Liver (tissue), 10 donors: ENCODE measurements at places on chromosomes 12 and 14. TPM values are rescaled to one million over a fixed set of nuclear protein-coding genes. Genes with fewer than 3 reads are reported as not detected.

IL22 gene
- not detected for total RNA-seq

CDKL1 gene
- 2.7 TPM for total RNA-seq

RDH12 gene
- total RNA-seq, result 0.09 TPM

CELA1 gene
- not detected for total RNA-seq

LRRC74A gene
- total RNA-seq, result not detected

DNA sequence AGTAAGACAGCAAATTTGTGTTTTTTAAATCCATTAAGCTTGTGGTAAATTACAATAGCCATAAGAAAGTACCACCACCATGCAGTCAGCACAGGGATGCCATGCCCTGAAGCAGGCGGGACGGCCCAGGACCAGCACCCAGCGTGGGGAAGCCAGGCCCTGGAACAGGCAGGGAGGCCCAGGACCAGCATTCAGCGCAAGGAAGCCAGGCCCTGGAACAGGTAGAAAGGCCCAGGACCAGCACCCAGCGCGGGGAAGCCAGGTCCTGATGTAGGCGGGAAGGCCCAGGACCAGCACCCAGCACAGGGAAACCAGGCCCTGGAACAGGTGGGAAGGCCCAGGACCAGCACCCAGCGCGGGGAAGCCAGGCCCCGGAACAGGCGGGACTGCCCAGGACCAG is 13.2 kb downstream of the CHFR start:
- no peak overlapping the region for H3K27ac ChIP-seq
- no peak for DNase-seq
- no peaks in the 10 kb centered on the region for H3K27me3 ChIP-seq
- peaks cover 42% of the 10 kb centered on the region for H3K36me3 ChIP-seq
- H3K4me3 ChIP-seq, result no peak overlapping the region

DNA sequence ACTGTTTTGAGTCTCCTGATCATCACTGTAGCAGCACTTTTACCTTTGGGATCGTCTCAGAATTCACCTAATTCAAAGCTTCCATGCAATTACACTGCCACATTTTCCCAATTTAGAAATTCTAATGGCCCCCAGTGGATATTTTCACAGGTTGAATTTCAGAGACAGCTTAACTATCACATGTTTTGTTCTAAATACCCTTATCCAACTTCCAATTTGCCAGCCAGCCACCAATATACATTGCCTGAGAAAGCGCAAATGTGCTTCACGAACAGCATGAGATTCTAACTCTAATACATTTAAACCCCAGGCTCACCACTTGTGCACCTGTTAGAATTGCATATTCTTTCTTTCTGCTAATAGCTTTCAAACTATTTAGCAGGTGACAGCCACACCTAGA is 1160.9 kb upstream of the TMEM132C start:
- H3K4me1 ChIP-seq, result no peaks in the 10 kb centered on the region
- H3K36me3 ChIP-seq, result no peaks in the 10 kb centered on the region
- no peaks in the 10 kb centered on the region for H3K27me3 ChIP-seq
- H3K27ac ChIP-seq, result no peak overlapping the region
- H3K4me3 ChIP-seq, result no peak overlapping the region

GRCh38 chr14:54796961-54797360 is 105.7 kb downstream of the GCH1 start:
- H3K27ac ChIP-seq, result no peak overlapping the region
- no peak overlapping the region for H3K4me3 ChIP-seq
- H3K36me3 ChIP-seq, result no peaks in the 10 kb centered on the region
- no peaks in the 10 kb centered on the region for H3K27me3 ChIP-seq

GRCh38 chr14:89447182-89447944 is 30.3 kb upstream of the FOXN3 start:
- peaks cover 13% of the 10 kb centered on the region for H3K4me1 ChIP-seq
- H3K27ac ChIP-seq, result no peak overlapping the region
- no peaks in the 10 kb centered on the region for H3K36me3 ChIP-seq
- no peak for DNase-seq

DNA sequence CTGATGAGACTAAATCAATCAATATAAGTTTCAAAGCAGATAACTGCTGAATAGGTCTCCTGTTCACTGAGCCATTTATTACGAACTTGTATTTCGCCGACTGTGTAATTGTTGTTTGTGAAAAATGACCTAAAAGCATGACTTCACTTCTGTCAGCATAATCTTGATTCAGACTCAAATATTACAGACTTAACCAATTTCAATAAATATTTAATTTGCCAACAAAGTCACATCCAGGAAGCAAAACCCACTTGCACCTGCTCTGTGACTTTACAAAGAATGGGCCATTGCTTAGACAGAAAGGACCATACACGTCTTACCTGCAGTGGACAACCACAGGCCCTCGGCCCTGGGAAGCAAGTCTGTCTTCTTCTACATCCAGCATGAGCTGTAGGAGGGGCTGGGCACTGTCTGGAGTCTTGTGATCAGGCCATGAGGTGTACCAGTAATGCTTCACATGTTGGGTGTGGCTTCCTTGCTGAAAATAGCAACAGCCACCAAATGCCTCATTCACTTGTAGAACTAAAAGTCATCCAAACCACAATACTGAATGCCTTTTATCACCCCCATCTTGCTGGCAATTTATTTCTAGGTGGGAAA is 23.5 kb upstream of the PTPRB start:
- H3K36me3 ChIP-seq, result no peaks in the 10 kb centered on the region
- no peaks in the 10 kb centered on the region for H3K27me3 ChIP-seq
- no peak overlapping the region for H3K4me3 ChIP-seq
- H3K4me1 ChIP-seq, result no peaks in the 10 kb centered on the region

DNA sequence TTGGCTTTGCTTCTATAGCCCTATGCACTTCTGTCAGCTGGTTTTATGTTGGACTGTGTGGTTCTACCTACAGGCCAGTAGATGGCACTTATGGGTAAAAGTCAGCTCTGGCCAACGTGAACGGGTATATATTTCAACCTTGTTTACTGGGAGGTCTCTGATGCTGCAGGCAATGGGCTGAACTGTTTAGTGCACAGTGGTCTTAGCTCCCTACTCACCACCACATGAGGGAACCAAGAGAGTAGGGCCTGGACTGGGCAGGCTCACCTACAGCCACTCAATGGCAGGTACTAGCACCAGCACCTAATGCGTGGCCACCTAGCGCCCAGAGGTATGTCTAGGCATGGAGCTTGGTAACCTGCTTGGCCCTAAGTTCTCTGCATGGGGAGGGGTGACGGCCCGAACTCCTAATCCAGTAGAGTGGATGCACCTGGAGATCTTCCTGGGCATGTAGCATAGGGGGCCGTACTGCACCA is 481.8 kb downstream of the TMEM117 start:
- H3K4me3 ChIP-seq, result no peak overlapping the region
- H3K27me3 ChIP-seq, result no peaks in the 10 kb centered on the region
- H3K27ac ChIP-seq, result no peak overlapping the region
- no peaks in the 10 kb centered on the region for H3K36me3 ChIP-seq

DNA sequence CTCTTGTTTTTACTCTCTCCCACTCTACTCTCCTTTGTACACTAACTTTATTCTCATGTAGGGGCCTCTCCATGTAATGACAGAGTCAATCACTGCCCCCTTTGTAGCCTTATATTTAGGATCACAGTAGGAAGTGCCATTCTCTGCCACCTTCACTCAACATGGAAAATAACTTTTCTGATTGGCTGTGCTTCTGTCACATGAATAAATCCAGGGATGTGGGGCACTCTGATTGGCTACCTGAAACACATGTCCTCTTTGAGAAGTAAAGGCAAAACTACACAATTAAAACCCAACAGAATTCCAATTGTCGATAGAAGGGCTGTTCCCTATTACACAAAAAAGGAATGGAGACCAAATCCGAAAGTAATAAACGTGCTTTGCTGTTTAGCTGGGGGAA is at the start of gene RNASE9:
RNASE9 (minus strand) TSS at position 87 of the 400 bp plus-strand sequence.
- no peaks in the 10 kb centered on the region for H3K4me1 ChIP-seq
- H3K27me3 ChIP-seq, result no peaks in the 10 kb centered on the region
- H3K27ac ChIP-seq, result no peak within 1 kb of the TSS
- H3K4me3 ChIP-seq, result no peak within 1 kb of the TSS

DNA sequence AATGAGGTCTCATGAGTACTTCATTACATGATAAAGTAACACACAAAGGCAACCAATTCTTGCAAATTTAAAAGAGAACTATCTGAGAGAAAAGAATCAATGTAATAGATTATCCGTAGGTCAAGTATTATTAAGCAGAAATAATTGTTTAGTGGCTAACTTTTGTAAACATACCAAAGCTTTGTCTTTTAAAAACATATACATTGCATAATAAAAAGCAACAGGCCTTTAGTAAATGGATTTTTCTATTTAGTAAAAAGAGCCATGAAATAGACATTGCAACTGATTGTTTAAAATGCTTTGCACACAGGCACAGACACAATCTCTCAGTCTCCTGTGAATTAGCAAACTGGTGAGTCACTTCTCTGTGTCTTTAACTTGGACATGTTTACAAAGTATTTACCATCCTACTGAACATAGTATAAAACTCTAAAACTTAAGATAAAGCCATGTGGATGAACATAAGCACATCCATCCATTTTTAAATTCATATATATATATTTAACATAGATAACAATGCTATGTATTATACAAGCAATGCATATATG is 518.7 kb upstream of the MGAT4C start:
- H3K36me3 ChIP-seq, result no peaks in the 10 kb centered on the region
- no peaks in the 10 kb centered on the region for H3K27me3 ChIP-seq
- H3K4me3 ChIP-seq, result no peak overlapping the region
- H3K27ac ChIP-seq, result no peak overlapping the region
- no peak for DNase-seq

DNA sequence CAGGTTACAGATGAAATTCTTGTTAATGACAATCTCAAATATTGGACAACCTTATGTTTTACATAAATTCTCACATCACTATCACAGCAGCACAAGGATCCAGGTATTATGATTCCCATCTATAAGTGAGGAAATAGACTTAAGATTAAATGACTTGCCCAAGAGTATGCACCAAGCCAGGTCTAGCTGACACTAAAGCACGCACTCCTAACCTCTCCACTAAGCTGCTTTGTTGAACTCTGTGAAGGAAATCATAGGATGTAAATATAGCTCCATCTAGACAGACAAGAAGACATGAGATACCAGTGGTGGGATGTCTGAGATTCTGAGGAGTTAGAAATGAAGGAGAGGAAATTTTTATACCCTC is 87.9 kb downstream of the PHLDA1 start:
- H3K4me1 ChIP-seq, result peaks cover 5% of the 10 kb centered on the region
- no peak overlapping the region for H3K4me3 ChIP-seq
- no peaks in the 10 kb centered on the region for H3K36me3 ChIP-seq
- H3K27ac ChIP-seq, result peak overlapping the region; percentile 70
- no peaks in the 10 kb centered on the region for H3K27me3 ChIP-seq
- no peak for DNase-seq

DNA sequence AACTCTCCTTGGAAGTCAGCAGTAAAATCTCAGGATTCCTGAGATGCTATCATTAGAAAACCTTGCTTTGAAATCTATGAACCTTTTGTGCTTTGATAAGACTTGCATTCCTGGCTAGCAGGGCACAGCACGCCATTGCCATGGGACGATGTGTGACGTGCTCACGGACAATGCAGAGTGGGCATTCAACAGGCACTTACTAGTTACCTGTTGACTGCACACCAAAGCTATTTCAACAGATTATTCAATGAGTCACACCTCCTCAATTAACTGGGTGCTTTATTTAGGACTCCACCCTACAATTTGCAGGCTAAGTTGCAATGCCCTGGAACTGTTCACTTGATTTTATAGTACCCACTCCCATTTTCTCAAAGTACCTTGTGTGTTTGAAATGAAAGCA is 11.3 kb downstream of the NOS1 start:
- H3K4me1 ChIP-seq, result no peaks in the 10 kb centered on the region
- no peaks in the 10 kb centered on the region for H3K36me3 ChIP-seq
- DNase-seq, result no peak
- H3K27ac ChIP-seq, result no peak overlapping the region
- H3K27me3 ChIP-seq, result peaks cover 5% of the 10 kb centered on the region

DNA sequence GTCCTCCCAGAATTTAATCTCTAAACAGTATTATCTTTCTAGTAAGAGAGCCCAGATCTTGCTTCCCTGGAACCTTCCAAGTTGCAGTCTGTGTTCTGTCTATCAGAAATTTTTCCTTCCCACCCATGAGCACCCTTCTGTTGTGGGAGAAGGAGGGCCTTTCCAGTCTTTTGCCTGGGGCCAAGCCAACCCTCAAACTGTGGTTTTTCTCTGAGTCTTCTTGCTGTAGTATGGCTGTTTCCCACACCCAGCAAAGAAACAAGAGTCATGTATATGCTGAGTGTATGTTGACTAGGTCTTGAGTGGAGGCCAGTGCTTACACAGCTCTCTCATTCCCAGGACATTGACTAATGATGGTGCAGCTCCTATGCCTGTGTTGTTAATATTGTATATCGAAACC is 104.5 kb downstream of the TGFB3 start:
- no peaks in the 10 kb centered on the region for H3K36me3 ChIP-seq
- H3K27me3 ChIP-seq, result no peaks in the 10 kb centered on the region
- H3K27ac ChIP-seq, result no peak overlapping the region
- DNase-seq, result no peak
- no peaks in the 10 kb centered on the region for H3K4me1 ChIP-seq

GRCh38 chr12:78306236-78306635 is 475.5 kb downstream of the NAV3 start:
- no peaks in the 10 kb centered on the region for H3K27me3 ChIP-seq
- no peaks in the 10 kb centered on the region for H3K36me3 ChIP-seq
- no peaks in the 10 kb centered on the region for H3K4me1 ChIP-seq
- H3K4me3 ChIP-seq, result no peak overlapping the region
- no peak for DNase-seq
- H3K27ac ChIP-seq, result no peak overlapping the region

DNA sequence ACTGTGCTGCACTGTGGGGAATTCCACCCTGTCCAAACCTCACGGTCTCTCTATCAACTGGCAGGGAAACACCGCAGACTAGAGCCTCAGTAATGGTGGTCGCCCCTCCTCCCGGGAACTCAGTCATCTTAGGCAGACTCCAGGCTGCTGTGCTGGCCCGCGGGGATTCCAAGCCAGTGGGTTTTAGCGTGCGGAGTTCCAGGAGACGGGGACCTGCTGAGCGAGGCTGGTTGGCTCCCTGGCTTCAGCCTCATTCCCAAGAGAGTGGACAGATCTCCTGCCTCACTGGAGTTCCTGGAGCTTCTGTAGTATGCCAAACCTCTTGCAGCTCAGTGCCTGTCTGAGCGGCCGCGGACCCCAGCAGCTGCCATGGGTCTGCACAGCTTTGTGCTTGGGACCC is 455.6 kb downstream of the CCDC91 start:
- no peak overlapping the region for H3K27ac ChIP-seq
- no peak for DNase-seq
- H3K4me3 ChIP-seq, result no peak overlapping the region
- H3K27me3 ChIP-seq, result no peaks in the 10 kb centered on the region

- no peak overlapping the region for H3K27ac ChIP-seq
- no peak for DNase-seq
- peaks cover 3% of the 10 kb centered on the region for H3K36me3 ChIP-seq
- no peaks in the 10 kb centered on the region for H3K27me3 ChIP-seq
Observed at GRCh38 chr12:132154941-132155770, 10.9 kb downstream of the NOC4L start.
